ENCODE measurements at places on chromosomes 12 and 14.

DNA sequence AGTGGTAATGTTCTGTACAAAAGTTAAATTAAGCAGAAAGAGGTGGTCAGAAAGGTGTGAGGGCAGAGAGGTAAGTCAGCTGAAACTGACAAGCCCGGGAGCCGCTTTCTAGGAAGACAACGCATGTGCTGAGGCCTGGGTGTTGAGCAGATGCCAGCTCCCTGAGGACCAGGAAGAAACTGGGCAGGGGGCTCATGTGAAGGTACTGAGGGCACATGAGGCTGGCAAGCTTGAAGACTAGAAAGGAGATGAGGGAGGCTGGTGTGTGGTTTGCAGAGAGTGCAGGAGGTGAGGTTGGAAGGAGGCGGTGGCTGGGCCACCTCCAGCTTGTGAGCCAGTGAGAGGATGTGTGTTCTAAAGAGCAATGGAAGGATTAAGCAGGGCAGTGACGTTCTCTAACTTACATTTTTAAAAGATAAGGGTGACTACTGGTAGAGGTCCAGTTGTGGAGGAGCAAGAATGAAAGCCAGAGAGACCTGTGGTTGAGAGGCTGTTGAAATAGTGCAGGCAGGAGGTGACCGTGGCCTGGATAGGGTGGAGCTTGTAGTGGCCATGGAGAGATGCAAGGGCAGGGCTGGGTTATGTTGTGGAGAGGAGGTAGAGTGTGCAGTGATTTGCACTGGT lies 29.1 kb downstream of the ZNF664 start:
- no peak for DNase-seq

GRCh38 chr12:109719123-109720022 lies 5.7 kb downstream of the FAM222A start:
- no peak for DNase-seq

DNA sequence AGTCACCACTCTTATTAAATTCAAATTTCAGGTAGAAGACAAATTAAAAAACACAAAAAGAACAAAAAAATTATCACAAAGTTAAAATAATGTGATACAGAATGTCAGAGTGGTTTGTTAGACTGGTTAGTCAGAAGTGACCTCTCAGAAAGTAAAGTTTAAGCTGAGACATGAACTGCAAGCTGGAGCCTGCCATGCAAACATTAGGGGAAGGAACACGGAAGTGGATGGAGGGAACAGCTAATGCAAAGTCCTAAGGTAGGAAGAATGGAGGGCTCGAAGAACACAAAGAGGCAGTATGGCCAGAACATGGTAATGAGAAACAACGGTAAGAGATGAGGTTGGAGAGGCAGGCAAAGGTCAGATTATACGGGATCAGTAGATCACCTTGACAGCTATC lies 41.7 kb downstream of the WDHD1 start:
- no peak for DNase-seq

GRCh38 chr12:26077915-26078702 lies 46.7 kb downstream of the BHLHE41 start:
- DNase-seq = no peak

- DNase-seq = no peak
These were observed 332.5 kb downstream of the MED13L start for GRCh38 chr12:115944837-115945490.

DNA sequence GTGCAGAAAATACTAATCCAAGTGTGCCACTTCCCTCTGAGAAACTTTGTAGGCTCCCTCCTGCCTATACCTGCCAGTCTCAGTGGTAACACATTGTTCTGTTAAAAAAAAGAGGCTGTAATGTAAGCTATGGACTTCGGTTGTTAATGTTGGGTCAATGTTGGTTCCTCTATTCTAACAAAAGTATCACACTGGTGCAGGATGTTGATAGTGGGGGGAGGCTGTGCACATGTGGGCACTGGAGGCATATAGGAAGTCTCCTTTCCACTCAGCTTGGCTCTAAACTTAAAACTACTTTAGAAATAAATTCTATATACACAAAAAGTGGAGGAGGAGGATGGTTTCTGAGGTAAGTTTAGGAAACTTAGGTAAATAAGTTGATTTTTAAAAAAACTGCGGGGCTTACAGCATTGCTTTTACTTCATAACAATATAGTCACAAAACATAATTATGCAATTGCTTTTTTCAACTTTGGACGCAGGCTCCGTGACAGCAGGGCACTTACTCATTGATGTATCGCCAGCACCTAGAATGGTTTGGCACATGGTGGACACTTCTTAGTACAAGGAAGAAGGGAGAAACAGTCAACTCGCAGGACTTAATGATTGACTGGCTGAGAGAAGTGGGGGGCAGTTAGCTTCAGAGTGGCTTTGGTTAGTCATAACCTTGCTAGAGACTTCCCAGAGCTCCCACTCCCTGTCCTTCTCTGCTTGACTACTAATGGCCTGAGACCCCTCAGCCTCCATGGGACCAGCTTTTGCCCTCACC lies 7.9 kb upstream of the NYNRIN start:
- no peak for DNase-seq

DNA sequence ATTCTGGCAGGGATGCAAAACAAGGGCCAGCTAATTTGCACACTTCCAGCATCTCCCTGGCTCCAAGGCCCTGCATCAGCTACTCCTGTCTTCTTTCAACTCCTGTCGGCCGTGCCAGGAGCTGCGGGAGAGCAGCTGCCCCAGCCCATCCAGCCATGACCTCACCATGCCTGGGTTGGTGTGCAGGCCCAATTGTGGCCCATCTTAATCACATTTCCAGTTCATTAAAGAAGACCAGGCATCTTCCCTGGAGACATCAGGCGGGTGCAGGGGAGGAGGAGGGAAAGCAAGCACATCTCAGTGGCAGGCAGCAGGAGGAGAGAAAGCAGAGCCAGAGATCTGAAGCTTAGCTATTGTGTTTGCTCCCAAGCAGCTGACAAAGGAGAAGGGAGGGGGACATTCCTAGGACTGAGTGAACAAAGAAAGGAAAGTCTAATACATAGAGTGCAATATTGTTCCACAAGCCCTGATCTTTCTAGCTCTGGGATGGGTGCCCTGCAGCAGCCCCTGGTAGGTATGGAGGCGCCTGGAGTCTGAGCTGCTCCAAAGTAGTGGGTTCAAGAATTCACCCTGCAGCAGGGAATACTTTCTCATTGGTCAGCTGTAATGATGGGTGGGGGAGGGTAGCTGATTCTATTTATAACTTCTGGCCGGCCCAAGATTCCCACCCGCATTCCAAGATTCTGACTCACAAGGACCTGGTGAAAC lies 40.1 kb downstream of the VWF start:
- no peak for DNase-seq

DNA sequence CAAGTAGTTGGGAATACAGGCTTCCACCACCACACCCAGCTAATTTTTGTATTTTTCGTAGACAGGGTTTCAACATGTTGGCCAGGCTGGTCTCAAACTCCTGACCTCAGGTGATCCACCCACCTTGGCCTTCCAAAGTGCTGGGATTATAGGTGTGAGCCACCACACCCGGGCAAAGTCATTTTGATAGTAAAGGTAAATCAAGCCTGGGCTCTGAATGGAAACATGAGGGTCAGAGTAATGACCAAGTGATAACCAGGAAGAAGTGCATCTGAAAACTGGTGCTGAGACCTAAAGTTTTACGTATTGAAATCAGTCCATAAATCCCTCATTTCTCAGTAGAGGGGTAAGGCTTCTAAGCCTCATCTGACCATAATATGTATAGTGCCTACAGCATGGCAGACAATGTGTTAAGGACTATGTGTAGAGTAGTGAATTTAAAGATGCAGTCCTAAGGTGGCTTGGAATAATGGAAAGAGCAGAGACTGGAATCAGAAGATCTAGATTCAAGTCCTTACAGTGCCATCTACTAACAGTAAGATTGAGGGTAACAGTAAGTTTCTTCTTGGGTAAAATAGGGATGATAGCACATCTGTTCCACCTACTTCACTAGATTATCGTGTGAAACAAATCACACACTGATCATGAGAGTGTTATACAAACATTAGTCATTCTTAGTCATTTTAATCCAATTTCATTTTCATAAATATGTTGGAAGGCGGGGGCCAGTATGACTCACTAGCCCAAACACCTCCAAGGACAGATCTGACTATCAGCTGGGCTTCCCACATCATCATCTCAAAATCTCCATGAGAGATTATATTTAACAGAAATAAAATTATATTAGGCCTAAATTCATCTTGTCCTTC lies 11.2 kb downstream of the MAP4K5 start:
- DNase-seq = peak; percentile 37

- DNase-seq = no peak
These were observed 319.2 kb upstream of the PRICKLE1 start for GRCh38 chr12:42908712-42909111.

- DNase-seq = no peak
These were observed 266.5 kb downstream of the SLC15A4 start for GRCh38 chr12:128557231-128557630.

GRCh38 chr14:71063351-71063750 lies 156.1 kb downstream of the PCNX1 start:
- DNase-seq = no peak

- peak; percentile 78 for DNase-seq
These were observed 62.6 kb upstream of the RESF1 start for GRCh38 chr12:31896514-31897039.

- no peak for DNase-seq
These were observed 435.7 kb upstream of the DCN start for GRCh38 chr12:91618281-91618680.

DNA sequence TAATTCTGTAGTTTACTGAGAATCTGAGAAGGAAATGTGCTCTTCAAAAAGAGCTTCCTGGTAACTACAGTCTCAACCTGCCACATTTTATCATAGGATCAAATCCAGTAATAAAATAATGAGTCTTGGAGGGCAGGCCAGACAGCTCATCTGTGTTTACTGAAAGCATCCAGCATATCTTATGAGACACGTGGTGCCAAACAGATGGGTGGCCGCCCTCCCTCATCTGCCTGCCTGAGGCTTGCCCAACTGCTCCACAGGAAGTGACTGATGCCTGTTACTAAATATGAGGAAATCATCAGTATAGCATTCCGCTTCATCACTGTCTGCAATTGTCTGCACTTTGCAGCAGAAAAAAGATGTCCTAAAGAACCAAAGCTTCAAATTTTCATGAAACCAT lies 13.5 kb downstream of the DHRS7 start:
- DNase-seq = peak; percentile 21

- DNase-seq = no peak
These were observed 41.5 kb upstream of the NPAS3 start for GRCh38 chr14:32896979-32897697.

DNA sequence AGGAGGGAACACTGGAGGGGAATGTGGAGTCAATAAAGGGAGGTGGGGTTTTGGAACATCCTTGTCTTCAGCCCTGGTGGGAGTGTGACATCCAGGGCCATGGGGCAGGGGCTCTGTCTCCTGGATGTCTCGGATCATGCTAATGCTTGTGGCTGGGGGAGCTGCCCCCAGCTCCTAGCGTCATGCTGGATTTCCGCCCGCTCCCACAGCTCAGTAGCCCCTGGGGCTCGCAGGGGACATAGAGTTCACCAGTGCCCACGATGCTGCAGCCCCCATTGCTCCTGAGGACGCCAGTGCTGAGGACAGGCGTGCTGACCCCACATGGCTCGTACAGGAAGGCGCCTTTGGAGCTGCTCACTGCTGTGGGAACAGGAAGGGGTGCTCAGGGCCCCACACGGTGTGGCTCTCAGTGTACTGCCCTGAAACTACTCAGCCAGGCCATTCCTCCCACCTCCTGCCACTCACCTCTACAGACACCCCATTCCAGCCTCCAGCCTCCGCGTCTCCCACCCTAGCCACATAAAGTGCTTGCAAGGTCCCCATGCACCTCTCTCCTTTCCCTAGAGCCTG lies 9.5 kb upstream of the KRT84 start:
- no peak for DNase-seq

GRCh38 chr12:13383379-13383778 lies 186.9 kb downstream of the EMP1 start:
- no peak for DNase-seq

- no peak for DNase-seq
These were observed 23.2 kb downstream of the P2RX4 start for GRCh38 chr12:121232977-121233627.

DNA sequence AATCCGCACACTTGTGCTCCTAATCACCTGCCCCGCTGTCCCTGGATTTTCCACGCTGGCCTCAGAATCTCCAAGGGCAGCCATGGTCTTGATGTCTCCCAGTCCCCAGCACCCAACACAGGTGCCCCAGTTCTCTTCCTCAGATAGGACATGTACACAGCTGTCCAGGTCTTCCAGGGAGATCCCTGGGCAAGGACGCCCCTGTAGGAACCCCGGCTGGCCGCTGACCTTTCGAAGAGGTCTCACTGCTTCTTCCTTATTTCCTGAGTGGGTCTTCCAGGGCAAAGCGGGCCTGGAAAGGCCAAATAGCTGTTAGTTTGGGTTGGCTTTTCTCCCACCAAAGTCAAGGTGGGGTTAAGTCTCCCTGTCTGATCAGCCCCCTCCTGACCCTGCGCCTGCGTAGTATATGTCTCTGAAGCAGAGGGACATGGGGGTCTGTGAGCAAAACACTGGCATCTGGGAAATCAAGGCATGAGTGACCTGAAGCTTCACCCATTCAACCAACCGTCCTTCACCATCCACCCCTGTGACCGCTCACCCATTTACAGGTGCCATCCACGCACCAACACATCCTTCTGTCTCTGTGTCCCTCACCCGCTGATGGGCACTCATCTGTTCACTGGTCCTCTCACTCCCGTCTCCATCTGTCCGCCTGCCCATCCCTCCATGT lies 4.6 kb downstream of the BEGAIN start:
- DNase-seq = no peak

DNA sequence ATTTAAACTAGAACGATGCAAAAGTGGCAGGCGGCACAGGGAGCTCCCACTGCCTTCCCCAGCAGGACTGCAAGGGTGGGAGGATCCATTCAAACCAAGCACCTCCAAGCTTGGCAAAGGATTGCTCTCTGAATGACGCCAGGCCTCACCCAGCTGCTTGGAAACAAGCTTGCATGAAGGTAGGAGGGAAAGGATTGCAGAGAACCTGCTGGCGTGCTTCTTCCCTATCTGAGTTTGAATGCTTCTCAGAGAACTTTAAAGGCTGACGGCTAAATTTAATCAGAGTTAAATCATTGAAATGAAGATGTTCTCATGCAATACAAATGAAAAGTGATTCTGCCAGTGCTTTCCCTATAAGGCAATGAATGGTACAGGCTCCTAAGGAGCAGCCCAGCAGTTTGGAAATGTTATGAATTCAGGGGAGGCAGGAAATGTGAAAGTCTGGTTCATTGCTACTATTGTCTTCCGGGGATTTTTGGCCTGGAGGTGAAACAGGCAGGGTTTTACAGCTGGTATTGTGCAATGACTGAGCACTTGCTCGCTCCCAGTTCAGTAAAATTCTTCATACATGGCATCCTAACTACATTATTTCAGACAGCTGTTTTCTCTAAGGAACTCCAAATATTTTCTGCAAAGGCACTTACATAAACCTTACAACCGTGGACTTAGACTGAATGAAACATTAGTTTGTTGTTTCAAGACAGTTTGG lies 31.9 kb upstream of the DUSP6 start:
- no peak for DNase-seq

Measured in stimulated activated CD4-positive, alpha-beta T cell treated with anti-CD3 and anti-CD28 coated beads, Interleukin-1b, Interleukin-23, amount 100 ng/mL, for 24 hours (primary cell).